ENCODE measurements at places on chromosomes 3 and 15. TPM values are rescaled to one million over a fixed set of nuclear protein-coding genes. Genes with fewer than 3 reads are reported as not detected.
A peak's percentile ranks its signal among the peaks of the same experiment; 100 is the strongest.

DNA sequence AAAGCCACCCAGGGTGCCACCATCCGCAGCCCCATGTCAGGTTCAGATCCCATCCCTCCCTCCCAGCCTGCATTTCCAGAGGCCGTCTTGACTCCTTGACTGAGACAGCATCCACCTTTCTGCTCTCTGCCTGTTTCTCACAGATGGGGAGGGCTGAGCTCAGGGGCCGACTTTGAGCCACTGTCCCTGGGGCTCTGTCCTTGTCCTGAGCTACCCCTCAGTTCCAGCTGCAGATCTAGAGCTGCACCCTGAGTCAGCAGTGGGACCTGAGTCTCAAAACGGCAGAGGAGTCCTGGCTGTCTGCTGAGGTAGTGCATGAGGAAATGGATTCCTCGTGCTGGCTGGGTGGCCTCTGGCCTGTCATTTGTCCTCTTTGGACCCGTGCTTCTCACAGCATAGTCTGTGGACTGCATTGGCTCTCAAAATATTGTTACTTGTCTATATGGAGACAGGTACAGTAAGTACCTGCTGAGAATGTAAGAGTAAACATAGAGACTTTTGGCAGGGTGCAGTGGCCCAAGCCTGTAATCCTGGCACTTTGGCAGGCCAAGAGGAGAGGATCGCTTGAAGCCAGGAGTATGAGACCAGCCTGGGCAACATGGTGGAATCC, 22.3 kb downstream of the RPLP1 start:
- no peaks in the 10 kb centered on the region for H3K27me3 ChIP-seq
- H3K27ac ChIP-seq = no peak overlapping the region
- no peaks in the 10 kb centered on the region for H3K4me1 ChIP-seq
- DNase-seq = no peak

DNA sequence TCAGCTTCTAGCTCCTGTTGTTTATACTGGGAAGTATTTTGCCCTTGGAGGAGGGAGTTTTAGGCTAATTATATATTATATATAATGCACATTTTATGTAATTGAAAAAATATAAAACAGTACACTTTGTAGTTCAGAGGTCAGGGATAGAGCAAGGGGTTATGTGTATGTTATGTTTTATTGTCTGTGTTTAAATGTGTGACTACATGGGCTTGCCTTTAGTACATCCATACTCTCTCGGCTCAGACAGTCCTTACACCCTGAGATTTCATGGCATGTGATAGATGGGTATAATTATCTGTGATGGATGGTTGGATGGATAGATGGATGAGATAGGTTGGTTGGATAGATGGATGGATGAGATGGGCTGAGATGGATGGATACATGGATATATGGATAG, 17.4 kb upstream of the ST3GAL6 start:
- H3K4me1 ChIP-seq = peaks cover 45% of the 10 kb centered on the region
- no peak overlapping the region for H3K27ac ChIP-seq
- DNase-seq = no peak
- no peak overlapping the region for H3K4me3 ChIP-seq
- no peaks in the 10 kb centered on the region for H3K27me3 ChIP-seq

- peaks cover 10% of the 10 kb centered on the region for H3K4me1 ChIP-seq
- no peak for DNase-seq
- no peak overlapping the region for H3K27ac ChIP-seq
- no peaks in the 10 kb centered on the region for H3K36me3 ChIP-seq
- H3K27me3 ChIP-seq = no peaks in the 10 kb centered on the region
These were observed 18.3 kb upstream of the ATP8B4 start for GRCh38 chr15:50137330-50137761.

GRCh38 chr15:40464595-40465185, 6.1 kb upstream of the CHST14 start:
- DNase-seq = no peak
- peaks cover under 1% of the 10 kb centered on the region for H3K4me1 ChIP-seq
- H3K27ac ChIP-seq = no peak overlapping the region

- H3K36me3 ChIP-seq = no peaks in the 10 kb centered on the region
- no peak overlapping the region for H3K27ac ChIP-seq
- DNase-seq = no peak
- no peaks in the 10 kb centered on the region for H3K27me3 ChIP-seq
These were observed 193.2 kb upstream of the ZNF385D start for GRCh38 chr3:21944251-21944650.

DNA sequence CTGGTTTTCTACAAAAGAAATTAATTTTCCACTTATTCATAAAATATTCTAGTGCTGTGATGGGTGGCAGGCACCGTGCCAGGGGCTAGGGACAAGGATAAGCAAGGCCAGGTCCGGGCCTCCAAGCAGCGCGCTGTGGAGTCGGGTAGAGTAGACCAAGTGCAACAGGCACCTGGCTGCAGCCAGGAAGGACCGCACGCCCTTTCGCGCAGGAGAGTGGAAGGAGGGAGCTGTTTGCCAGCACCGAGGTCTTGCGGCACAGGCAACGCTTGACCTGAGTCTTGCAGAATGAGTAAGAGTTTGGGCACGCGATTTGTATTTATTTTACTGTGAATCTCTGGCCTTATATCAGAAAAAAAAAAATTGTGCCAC, at the start of gene CASR:
CASR (plus strand) TSS at position 148 of the 372 bp plus-strand sequence. CDS start 70,522 bp downstream, outside the sequence.
- H3K4me3 ChIP-seq = no peak within 1 kb of the TSS
- no peak within 1 kb of the TSS for H3K27ac ChIP-seq
- H3K4me1 ChIP-seq = no peaks in the 10 kb centered on the region
- H3K36me3 ChIP-seq = no peaks in the 10 kb centered on the region
- no peak for DNase-seq
- H3K27me3 ChIP-seq = peaks cover 28% of the 10 kb centered on the region

GRCh38 chr3:129723558-129724324, 117.3 kb upstream of the PLXND1 start:
- DNase-seq = peak; percentile 66
- H3K27ac ChIP-seq = peak overlapping the region; percentile 40
- H3K4me3 ChIP-seq = peak overlapping the region; percentile 28
- no peaks in the 10 kb centered on the region for H3K27me3 ChIP-seq
- no peaks in the 10 kb centered on the region for H3K36me3 ChIP-seq
- H3K4me1 ChIP-seq = peaks cover 14% of the 10 kb centered on the region

DNA sequence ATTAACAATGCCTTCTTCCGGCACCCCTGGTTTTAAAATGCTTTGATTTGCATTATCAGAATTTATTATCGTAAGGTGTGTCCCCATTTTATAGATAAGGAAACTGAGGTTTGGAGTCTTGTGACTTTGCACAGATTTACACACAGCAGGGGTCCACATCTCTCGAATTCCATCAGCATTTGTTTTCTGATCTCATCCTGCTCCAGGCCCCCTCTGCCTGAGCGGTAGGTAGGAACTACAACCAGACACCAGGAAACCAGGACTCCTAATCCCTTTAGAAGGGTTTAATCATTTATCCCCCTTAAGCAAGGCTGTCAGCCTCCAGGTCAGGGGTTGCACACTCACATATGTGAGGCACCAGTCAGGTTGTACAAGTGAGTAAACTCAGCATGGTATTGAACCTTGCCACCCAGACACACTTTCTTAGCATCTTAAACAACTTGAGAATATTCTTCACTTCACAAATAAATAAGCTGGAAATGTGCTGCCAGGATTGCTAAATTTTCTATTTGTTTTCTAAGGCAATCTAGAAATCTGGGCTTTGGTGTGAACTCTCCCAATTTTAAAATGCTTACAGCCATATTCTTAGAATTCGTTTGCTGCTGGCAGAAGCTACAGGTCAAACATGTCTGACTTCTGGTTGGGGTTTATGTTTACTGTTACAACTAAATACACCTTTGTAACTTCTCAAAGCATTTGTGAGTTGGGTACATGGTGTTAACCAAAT, 31.7 kb upstream of the CMTM7 start:
- no peaks in the 10 kb centered on the region for H3K36me3 ChIP-seq
- H3K27me3 ChIP-seq = no peaks in the 10 kb centered on the region
- no peak overlapping the region for H3K27ac ChIP-seq
- DNase-seq = no peak

- no peak for DNase-seq
- no peak overlapping the region for H3K4me3 ChIP-seq
- H3K27ac ChIP-seq = peak overlapping the region; percentile 77
- H3K36me3 ChIP-seq = no peaks in the 10 kb centered on the region
- H3K4me1 ChIP-seq = peaks cover 33% of the 10 kb centered on the region
These were observed 23.1 kb upstream of the HERC1 start for GRCh38 chr15:63856711-63857460.

GRCh38 chr3:47310391-47310790, 27.6 kb downstream of the KLHL18 start:
- no peak overlapping the region for H3K27ac ChIP-seq
- H3K4me1 ChIP-seq = no peaks in the 10 kb centered on the region
- H3K36me3 ChIP-seq = peaks cover 7% of the 10 kb centered on the region
- no peak for DNase-seq

- no peak overlapping the region for H3K4me3 ChIP-seq
- no peaks in the 10 kb centered on the region for H3K27me3 ChIP-seq
- H3K4me1 ChIP-seq = no peaks in the 10 kb centered on the region
These were observed 64.0 kb downstream of the CHRD start for GRCh38 chr3:184443831-184444230.

DNA sequence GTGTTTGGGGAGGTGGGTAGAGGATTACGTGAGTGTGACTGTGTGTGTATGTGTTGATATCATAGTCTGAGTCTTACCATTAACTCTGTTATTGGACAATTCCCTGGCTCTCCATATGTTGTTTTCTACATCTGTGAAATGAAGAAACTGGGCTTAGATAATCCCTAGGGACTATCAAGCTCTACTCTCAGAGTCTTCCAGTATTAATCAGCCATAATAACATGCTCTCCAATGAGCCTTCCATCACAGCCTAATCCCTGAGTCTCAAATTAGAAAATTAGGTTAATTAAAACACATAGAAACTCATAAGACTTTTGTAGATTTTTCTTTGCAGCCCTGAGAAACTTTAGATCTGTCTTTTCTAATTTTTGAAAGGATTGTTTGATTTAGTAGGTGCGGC, 404.2 kb upstream of the RARB start:
- H3K27ac ChIP-seq = no peak overlapping the region
- H3K36me3 ChIP-seq = no peaks in the 10 kb centered on the region
- no peaks in the 10 kb centered on the region for H3K27me3 ChIP-seq
- H3K4me3 ChIP-seq = no peak overlapping the region
- no peaks in the 10 kb centered on the region for H3K4me1 ChIP-seq

DNA sequence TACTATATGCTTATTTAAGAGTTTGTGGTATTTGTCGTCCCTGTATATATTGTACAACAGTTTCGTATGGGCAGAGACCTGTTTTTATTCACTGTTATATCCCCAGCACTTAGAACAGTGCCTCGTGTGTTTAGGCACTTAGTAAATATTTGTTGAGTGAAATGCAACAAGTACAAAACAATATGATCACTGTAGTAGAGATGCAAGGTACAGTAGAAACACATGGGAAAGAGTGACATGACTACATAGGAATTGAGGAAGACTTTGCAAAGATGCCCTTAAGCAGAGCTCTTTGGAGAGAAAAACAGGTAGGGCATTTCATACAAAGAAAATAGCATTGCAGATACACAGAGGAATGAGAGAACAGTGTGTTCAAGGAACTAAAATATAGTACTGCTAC, 18.3 kb downstream of the RASA2 start:
- H3K36me3 ChIP-seq = no peaks in the 10 kb centered on the region
- H3K4me3 ChIP-seq = no peak overlapping the region
- DNase-seq = no peak

DNA sequence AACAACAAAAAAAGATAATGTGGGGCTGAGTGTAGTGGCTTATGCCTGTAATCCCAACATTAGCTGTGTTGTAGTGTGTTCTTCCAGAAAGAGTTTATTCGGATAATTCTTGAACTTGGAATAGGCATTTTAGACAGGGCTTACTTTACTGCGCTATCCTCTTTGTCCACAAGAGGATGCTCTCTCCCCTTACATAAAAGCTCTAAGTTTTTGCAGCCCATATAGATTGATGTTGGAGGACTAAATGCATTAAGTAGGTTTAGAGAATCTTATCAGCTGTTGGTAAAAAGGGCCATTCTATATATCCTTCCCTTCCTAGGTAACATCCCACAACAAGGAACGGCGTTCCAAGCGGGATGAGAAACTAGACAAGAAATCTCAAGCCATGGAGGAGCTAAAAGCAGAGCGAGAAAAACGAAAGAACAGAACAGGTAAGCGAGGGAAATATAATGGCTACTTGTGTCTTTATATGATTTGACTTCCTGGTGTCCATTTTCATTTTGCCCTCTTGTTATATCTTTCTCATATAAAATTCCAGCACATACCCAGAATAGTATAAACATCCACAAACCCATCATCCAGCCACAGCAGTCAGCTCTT, 27.8 kb upstream of the ITPKA start:
- no peak overlapping the region for H3K27ac ChIP-seq
- H3K36me3 ChIP-seq = peaks cover 91% of the 10 kb centered on the region
- H3K4me1 ChIP-seq = no peaks in the 10 kb centered on the region
- H3K27me3 ChIP-seq = no peaks in the 10 kb centered on the region
- H3K4me3 ChIP-seq = no peak overlapping the region

- DNase-seq = no peak
- no peak overlapping the region for H3K4me3 ChIP-seq
- H3K4me1 ChIP-seq = no peaks in the 10 kb centered on the region
- H3K27me3 ChIP-seq = no peaks in the 10 kb centered on the region
- no peak overlapping the region for H3K27ac ChIP-seq
These were observed 230.0 kb upstream of the GOLIM4 start for GRCh38 chr3:168325684-168326083.

- H3K4me1 ChIP-seq = no peaks in the 10 kb centered on the region
- no peak overlapping the region for H3K4me3 ChIP-seq
- H3K27me3 ChIP-seq = no peaks in the 10 kb centered on the region
- H3K27ac ChIP-seq = no peak overlapping the region
These were observed 58.9 kb upstream of the CBLB start for GRCh38 chr3:105927741-105928140.

GRCh38 chr15:85179700-85180099, 198.0 kb downstream of the PDE8A start:
- H3K36me3 ChIP-seq = no peaks in the 10 kb centered on the region
- no peaks in the 10 kb centered on the region for H3K27me3 ChIP-seq
- no peak overlapping the region for H3K4me3 ChIP-seq
- H3K27ac ChIP-seq = no peak overlapping the region
- H3K4me1 ChIP-seq = peaks cover 4% of the 10 kb centered on the region

DNA sequence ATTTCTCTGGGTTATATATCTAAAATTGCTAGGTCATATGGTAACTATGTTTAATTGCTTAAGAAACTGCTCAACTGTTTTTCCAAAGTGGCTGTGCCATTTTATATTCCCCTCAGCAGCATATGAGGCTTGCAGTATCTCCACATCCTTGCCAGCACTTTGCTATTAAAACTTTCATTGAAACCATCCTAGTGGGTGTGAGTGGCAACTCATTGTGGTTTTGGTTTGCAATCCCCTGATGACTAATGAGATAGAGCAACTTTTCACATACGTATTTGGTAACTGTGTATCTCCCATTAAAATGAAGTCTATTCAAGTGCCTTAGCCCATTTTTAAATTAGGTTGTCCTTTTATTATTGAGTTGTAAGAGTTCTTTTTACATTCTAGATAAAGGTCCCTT, 17.3 kb downstream of the KPNA1 start:
- peaks cover 40% of the 10 kb centered on the region for H3K36me3 ChIP-seq
- no peak overlapping the region for H3K27ac ChIP-seq
- no peak overlapping the region for H3K4me3 ChIP-seq
- DNase-seq = no peak

- H3K27ac ChIP-seq = peak overlapping the region; percentile 99
- peaks cover 42% of the 10 kb centered on the region for H3K4me1 ChIP-seq
- H3K4me3 ChIP-seq = peak overlapping the region; percentile 96
- H3K27me3 ChIP-seq = no peaks in the 10 kb centered on the region
These were observed 508 bp downstream of the GORASP1 start for GRCh38 chr3:39106851-39107387.

- H3K4me1 ChIP-seq = no peaks in the 10 kb centered on the region
- no peak overlapping the region for H3K4me3 ChIP-seq
- no peak for DNase-seq
- no peaks in the 10 kb centered on the region for H3K27me3 ChIP-seq
These were observed 33.6 kb upstream of the PLSCR5 start for GRCh38 chr3:146638718-146639117.

The TRAT1 gene
- polyA plus RNA-seq = 0.08 TPM

The CACNA1D gene
- 0.06 TPM for polyA plus RNA-seq

The EHHADH gene
- polyA plus RNA-seq = 5.9 TPM

The CFAP91 gene
- polyA plus RNA-seq = 0.21 TPM

The ZNF385D gene
- polyA plus RNA-seq = 7.9 TPM

The ZNF660 gene
- 0.53 TPM for polyA plus RNA-seq

The STAB1 gene
- polyA plus RNA-seq = 41.0 TPM

Data from heart left ventricle (tissue), 16 donors.